ENCODE measurements at places on chromosomes 2 and 18.

- DNase-seq: no peak
Measured at GRCh38 chr2:8278709-8279354, 403.0 kb upstream of the ID2 start.

- no peak for DNase-seq
Measured at GRCh38 chr2:65023742-65024141, 32.5 kb upstream of the CEP68 start.

DNA sequence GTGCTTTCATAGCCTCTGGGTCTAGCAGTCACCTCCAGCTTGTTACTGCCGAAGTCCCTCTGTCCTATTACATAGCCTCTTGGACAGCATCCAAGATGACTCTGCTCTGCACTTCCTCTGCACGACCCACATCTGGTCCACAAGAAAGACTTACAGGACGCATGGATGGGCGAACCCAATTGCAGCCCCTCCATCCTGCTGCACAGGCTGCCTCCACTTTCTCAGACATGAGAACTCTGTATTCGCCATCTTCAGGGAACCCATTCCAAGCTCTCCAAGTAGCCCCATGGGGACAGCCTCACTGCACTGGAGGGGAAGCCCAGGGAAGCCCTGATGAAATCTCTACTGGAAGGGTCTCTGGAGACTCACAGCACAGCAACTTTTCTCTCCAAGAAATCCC, 172.1 kb downstream of the GFPT1 start:
- DNase-seq: no peak

DNA sequence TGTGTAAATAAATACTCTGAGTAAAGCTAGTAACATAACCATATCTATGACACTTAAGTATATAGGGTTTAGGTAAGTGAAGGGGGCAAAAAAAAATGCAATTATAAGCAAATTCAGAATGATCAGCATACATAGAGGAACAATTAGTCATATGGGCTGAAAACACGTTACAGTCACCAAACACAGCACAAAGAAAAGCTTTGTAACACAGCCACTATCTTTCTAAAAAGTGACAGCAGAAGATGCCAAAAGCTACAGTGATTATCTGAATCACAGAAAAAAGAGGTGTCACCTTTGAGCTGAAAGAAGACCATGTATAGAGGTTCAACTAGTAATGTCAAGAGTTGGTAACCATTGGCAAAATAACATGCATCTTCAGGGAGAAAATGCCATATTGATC, 115.5 kb downstream of the ERBB4 start:
- no peak for DNase-seq

- DNase-seq: no peak
Measured at GRCh38 chr2:232839411-232840079, 30.5 kb upstream of the SNORC start.

DNA sequence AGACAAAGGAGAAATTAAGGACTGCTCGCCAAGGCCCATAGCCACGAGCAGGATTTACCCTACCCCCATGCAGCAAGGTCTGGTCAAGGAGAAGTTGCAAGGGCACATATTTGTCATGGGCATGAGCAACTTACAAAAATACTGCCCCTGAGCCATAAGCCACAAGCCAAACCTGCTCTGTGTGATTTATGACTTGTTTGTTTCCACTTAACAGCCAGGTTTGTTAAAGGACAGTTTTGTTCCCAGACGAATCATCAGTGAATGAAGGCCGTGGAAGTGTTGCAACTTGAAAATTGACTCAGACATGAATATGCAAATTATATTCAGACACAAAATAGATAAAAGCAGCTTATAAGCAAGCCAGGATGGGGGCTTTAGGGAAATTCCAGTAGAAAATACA, 31.3 kb upstream of the EVA1A start:
- DNase-seq: no peak

DNA sequence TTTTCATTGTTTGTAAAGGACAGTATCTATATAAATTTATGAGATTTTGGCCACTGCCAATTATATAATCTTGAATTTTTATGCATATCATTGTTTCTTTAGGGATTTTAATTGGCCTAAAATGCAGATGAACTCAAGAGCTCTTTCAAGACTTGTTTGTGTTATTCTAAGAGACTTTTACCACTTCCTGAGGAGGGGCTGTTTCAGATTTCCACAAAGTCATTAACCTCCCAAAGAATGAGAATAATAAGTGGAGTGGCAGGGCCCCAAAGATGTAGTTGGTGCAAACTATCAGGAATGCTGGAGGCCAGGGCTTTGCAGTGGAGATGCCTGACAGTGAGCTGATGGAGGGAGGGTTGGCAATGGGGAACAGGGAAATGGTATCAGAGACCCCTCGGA, 15.5 kb upstream of the ACVR1 start:
- no peak for DNase-seq

- DNase-seq: no peak
Measured at GRCh38 chr2:45339253-45339652, 271.8 kb downstream of the SRBD1 start.

GRCh38 chr18:76894566-76895346, 72.4 kb downstream of the ZNF236 start:
- no peak for DNase-seq

DNA sequence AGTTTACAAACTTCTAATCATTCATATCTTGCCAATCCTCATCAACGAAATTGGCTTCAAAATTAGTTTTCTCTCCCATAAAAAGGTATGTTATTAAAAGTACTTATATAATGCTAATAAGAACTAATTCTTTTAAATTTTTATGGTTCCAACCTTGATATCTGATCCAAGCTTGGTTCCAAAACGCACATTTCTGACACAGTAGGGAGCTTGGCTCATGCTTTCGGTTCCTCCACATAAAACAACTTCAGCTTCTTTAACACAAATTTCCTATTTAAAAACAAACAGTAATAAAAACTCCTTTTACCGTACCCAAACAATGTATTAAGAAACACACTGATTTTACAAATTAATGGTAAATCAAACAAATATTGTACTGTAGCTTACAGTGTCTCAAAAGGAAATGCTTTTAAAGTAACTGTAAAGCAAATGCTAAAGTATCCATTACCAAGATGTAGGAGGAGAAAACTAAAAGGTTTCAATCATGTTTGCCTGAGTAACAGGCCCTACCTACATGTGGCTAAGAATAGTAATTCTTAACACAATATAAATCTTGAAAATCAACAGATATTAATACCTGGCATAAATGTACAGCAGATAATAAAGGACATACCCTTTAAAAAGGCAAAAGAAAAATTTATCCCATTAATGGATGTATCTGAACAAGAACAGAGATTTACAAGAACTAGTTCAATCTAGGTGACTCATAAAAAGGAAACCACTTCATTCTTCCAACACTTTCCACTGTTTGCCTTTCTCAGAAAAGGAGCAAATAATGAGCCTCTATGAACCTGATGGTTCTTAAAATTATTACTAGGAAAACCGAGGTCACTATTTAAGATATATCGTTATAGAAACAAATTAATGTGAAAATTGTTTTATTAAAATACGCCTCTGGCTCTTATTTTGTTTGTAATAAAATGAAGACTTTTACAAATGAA, 17.5 kb downstream of the ACAA2 start:
- no peak for DNase-seq

- no peak for DNase-seq
Measured at GRCh38 chr2:130259594-130259993, 61.4 kb upstream of the TUBA3E start.

DNA sequence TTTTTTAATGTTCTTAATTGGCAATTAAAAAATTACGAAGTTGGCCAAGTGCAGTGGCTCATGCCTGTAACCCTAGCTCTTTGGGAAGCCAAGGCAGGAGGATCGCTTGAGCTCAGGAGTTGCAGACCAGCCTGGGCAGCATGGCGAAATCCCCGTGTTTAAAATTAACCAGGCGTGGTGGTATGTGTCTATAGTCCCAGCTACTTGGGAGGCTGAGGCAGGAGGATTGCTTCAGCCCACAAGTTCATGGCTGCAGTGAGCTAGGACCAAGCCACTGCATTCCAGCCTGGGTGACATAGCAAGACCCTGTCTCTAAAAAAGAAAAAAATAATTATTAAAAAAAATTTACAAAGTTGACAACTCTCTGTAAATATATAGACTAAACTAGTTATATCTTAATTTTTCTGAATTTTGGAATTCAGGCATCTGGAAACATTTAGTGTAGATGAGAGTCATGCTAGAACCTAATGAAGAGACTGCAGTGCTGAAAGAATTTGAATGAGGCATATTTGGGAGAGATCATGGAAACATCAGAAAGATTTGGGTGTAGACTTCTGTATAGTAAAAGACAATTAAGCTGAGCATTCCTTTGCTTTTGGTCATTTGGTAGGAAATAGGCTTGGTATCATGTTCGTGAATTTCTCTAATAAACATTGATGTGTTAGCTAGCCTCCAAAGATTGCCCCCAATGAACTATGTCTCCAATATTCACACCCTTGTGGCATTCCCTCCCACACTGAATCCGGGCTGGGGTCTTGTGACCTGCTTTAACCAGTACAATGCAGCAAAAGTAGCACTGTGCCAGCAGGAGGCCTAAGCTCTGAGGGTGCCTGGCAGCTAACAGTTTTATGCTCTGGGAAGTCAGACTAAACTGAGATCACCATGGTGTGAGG, 4.2 kb upstream of the ROCK1 start:
- DNase-seq: no peak

GRCh38 chr2:54728669-54729120, 5.2 kb downstream of the EML6 start:
- no peak for DNase-seq

DNA sequence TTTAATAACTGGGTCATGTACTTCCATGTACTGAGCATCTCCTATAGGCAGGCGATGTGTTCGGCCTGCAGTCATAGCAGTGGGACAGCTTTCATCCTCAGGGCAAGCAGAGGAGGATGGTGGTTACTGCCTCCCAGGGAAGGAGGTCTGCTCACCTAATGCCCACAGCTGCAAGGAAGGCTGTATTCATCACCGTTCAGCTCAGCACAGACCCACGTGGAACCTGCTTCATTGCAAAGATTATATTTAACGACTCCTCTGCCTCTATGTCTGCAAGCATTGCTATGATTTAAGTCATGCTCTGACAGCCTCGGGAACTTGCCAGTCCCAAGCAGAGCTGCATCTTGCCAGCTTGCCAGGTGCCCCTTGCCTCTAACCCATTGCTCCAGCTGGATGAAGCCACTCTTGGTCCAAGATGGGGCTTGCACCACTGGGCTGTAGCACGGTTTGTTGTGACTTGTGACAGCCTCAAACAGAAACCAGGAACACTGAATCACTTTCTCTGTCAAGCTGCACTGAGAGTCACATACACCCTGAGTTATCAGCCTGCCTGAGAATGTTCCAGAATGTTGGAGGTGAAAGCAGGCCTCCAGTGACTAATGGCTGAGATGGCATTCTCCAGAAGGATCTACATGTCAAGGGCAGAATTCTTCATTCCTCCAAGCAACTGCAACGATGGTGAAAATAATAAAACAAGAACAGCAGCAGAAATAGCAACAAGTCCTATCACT, 651.1 kb upstream of the ID2 start:
- DNase-seq: no peak

- no peak for DNase-seq
Measured at GRCh38 chr2:8542381-8543059, 139.3 kb upstream of the ID2 start.

DNA sequence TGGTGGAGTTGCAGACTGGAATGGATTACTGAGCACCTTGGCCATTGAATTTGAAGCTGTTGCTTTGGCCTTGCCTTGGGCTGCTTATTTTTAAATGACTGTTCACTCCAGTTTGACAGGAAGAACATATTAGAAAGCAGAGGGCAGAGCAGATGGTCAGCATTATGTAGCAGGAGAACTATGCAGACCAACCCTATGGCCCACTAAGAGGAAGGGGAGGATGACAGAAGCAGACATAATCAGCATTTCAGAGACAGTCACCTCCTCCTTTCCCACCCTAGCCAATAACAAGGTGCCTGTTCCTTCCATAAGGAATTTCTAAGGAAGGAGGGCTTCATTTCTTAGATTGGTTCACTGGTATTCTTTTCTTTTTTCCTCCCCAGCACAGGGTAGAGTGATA, 2.4 kb downstream of the CHRNA1 start:
- DNase-seq: no peak

DNA sequence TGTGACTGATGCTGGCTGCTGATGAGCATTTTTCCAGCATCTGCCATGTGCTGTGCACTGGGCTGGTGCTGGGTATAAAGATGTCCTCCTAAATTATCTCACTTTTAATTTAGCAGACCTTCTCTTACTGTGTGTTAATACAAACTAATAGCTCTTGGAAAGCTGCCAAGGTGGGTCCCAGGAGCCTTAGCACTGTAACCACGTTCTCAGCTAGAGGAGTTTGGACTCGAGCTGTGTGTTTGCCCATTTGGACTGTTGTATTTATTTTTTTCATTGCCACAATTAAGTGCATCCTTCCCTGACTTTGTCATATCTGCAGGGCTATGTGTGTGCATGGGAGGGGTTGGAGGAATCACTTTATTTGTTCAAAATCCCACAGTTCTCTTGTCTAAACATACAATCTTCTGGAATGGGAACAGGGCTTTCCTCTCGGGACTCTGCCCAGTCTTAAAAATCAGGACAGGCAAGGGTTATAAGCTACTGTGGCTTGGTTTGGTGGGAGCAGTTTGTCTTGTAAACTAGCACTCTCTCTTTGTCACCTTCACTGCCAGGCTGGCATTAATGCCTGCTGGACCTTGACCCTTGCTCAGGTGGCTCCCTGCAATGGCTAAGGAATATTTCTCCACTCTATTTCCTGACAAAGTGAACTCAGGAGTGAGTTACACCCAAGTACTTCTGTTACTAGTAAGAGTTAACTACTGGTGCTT, 129.7 kb upstream of the MGAT5 start:
- no peak for DNase-seq

- no peak for DNase-seq
Measured at GRCh38 chr2:181646415-181646987, 10.4 kb downstream of the CERKL start.

DNA sequence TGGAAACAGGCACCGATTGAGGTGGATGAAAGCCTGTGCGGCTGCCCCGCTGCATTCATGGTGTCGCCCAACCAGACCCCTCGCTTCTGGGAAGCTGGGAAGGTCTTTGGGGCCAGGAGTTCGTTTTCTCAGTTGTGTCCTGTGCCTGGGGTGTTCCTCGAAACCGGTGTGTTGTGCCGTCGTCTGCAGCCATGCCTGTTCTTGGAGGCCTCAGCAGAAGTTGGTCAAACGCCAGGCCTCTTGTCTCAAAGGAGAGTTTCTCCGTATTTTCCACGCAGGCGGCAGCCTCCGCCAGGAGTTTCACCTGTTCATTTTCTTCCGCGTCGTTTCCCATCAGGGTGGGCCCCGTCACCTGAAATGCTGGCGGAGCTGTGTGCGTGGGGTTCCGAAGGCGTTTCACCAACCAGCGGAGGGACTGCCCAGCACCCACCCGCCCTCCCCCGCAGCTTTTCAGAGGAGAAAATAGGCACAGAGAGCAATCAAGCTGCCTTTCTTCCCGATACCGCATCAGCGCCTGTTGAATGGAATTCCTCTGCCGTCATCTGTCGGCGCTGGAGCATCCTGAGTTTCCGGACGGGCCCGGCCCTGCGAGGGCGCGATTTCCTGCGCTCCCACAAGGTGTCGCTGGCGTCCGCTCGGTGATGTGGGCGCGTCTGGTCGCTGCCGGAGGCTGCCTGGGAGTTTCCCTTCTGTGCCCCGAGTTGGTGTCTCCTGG, 17.0 kb upstream of the NFATC1 start:
- peak; percentile 83 for DNase-seq

- no peak for DNase-seq
Measured at GRCh38 chr2:153891051-153891450, 19.3 kb downstream of the GALNT13 start.

Data from effector CD4-positive, alpha-beta T cell (primary cell).